ENCODE measurements at places on chromosomes 4 and X. TPM values are rescaled to one million over a fixed set of nuclear protein-coding genes. Genes with fewer than 3 reads are reported as not detected.

DNA sequence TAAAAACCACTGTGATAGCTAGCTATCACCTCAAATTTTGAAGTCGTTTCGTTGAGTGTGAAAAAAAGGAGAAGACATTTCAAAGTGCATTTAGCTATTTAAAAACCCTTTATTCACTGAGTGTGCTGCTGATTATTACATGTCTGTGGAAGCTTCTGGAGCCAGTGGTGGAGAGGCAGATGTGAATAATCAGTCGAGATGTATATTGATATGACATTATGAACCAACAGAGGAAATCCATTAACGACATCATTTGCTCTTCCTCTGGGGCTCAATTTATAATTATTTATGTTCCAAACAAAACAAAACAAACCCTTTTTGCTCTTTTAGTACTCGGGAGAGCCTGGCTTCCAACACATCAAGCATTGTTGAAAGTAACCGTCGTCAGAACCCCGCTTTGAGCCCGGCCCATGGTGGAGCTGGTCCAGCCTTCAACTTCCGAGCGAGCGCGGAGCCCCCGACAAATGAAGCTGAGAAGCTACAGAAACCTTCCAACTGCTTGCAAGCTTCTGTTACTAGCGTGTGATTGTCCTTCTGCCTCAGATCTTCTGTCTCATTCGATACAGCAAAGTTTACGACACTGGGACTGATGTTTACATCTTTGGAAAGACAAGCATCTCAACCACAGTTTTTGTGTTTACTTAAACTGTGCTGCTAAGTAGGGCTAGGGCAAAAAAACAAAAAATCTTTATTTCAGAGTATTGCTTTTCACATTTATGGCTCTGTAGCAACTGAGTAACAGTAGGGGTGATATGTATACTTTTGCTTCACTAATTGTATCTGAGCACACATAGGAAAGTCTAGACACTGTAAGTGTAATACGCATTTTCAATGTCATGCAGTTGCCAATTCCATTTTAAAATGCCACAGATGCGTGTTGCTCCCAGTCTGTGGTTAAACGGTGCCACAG lies 111.9 kb downstream of the STOX2 start:
- DNase-seq, result no peak

GRCh38 chrX:118187100-118187499 lies 70.5 kb upstream of the KLHL13 start:
- no peak for DNase-seq

GRCh38 chr4:52933738-52934137 lies 71.6 kb downstream of the RASL11B start:
- no peak for DNase-seq

- DNase-seq, result no peak
These were observed 81.7 kb upstream of the ARHGAP24 start for GRCh38 chr4:85393201-85393600.

GRCh38 chr4:16171831-16172230 lies 54.4 kb downstream of the TAPT1 start:
- no peak for DNase-seq

DNA sequence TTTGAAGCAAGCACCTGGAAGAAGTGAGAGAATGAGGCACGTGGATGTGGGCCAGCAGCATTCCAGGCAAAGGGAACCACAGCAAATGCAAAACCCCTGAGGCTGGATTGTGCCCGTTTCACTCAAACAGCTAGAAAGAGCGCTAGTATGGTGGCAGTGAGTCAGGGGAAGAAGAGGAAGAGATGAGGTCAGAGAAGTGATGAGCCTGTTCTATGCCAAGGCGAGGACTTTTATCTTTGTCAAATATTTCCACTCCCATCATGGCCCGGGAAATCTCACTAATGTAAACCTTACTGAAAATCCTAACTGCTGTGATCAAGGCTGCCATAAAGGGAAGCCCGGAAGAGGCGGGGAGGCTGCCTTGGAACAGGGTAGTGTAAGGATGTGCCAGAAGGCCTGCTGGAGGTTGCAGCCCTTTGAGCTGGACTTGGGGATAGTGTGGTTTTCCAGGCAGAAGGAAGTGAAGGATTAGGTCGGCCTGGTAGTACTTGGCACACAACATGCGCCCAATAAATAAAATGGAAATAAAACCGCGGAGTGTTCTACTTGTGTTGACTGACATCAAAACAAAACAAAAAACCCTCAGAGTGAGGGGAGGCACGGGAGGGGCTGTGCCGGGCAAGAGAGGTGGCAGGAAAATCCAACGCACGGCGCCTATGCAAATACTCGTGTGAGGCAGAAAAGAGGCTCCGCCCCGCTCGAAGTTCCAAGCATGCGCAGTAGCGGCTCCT lies 1.2 kb upstream of the CDK16 start:
- no peak for DNase-seq

DNA sequence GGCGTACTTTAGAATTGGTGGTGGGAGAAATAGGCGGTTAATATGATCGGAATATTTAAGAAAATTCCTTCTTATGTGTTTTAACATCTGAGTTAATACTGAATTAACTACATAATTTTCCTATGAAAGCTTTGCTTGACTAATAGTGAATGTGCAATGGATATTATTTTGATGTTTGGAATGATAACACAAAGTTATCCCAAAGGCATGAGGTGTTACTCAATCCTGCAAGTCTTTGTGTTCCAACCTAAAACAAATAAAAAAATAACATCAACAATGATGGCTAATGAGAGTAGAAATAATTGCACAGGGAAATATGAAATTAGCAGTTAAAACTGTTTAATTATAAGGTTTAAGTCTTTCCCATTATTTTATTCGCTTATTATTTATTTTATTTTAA lies 183.6 kb upstream of the ARSJ start:
- no peak for DNase-seq

DNA sequence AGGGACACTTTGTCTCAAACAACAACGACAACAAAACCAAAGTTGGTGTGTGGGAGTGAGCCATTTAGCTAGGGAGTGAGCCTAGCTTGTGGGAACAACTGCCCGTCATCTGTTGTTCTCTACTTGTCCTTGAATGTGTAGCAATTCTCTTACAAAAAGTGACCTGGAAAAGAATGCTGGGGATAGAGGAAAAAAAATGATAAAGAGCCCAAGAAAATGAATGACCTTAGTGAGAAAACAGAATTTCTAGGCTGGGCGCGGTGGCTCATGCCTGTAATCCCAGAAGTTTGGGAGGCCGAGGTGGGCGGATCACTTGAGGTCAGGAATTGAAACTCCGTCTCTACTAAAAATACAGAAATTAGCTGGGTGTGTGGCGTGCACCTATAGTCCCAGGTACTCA lies 19.6 kb downstream of the SEPTIN6 start:
- DNase-seq, result no peak

DNA sequence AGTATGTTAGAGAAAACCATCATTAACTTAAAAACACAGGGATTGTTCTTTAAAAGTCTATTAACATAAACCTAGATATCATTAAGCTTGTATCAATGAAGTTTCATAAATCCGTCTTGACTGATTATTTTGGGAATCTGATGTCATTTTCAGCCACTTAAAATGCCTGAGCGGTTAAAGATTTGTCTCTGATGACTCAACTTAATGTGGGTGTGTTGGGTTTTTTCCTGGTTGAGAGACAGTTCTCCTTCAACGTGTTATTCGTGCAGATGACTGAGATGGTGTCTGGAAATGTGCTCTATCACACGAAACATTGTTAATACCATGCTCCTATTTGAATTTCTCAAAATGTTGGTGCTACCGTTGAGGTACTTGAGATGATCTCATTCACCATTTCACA lies 227.3 kb upstream of the TENM3 start:
- DNase-seq, result no peak

GRCh38 chr4:95256108-95256835 lies 292.5 kb downstream of the UNC5C start:
- no peak for DNase-seq

- no peak for DNase-seq
These were observed 23.9 kb downstream of the PRDM8 start for GRCh38 chr4:80221161-80221560.

- no peak for DNase-seq
These were observed 44.7 kb downstream of the USO1 start for GRCh38 chr4:75769036-75769435.

DNA sequence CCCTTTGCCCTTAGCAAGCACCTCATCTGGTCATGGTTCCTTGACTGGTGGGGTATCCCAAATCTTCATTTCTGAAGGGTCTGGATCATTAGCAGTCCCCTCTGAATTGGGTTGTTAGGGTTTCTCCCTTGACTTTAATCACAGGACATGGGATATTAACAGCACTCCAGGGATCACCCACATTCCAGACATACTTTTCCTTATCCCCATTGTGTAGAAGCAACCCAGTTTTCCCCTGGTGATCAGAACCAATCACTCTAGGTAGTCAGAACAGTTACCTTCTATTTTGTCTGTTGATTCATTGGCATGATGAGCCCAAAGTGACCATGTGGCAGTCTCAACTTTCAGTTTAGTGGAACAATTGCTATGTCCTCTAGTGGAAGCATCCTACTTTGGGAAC lies 29.1 kb upstream of the GRSF1 start:
- DNase-seq, result no peak

- no peak for DNase-seq
These were observed 103.6 kb upstream of the ADGRG2 start for GRCh38 chrX:19225909-19226308.

GRCh38 chrX:40644821-40645358 lies 2.5 kb downstream of the CXorf38 start:
- DNase-seq, result peak; percentile 55

- DNase-seq, result no peak
These were observed 869 bp downstream of the TMEM184C start for GRCh38 chr4:147617841-147618691.

- no peak for DNase-seq
These were observed 119.2 kb downstream of the IRF2 start for GRCh38 chr4:184355111-184355604.

Gene PCDH19
- total RNA-seq, result not detected

Gene PCDH11X
- not detected for total RNA-seq

Gene RCHY1
- 35.5 TPM for total RNA-seq

Gene DSPP
- not detected for total RNA-seq

Gene THAP9
- total RNA-seq, result 2.3 TPM

Gene GDI1
- 96.4 TPM for total RNA-seq

Gene RTL9
- 0.04 TPM for total RNA-seq
